ENCODE measurements at places on chromosomes 12 and 14.

GRCh38 chr14:76939015-76939742 is 89.3 kb downstream of the IRF2BPL start:
- DNase-seq = no peak

- DNase-seq = no peak
Measured at GRCh38 chr12:101609198-101609597, 14.4 kb downstream of the MYBPC1 start.

DNA sequence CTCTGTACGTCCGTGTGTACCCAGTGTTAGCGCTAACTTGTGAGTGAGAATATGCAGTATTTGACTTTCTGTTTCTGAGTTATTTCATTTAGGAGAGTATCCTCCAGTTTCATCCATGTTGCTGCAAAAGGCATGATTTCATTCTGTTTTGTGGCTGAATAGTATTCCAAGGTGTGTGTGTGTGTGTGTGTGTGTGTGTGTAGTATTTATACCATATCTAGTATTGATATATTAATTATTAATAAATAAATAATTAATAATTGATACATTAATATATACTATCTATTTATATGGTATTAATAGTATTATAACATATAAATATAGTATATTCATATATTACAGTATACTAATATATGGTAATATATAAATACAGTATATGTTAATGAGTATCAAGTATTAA is 101.8 kb upstream of the CCND2 start:
- DNase-seq = no peak

DNA sequence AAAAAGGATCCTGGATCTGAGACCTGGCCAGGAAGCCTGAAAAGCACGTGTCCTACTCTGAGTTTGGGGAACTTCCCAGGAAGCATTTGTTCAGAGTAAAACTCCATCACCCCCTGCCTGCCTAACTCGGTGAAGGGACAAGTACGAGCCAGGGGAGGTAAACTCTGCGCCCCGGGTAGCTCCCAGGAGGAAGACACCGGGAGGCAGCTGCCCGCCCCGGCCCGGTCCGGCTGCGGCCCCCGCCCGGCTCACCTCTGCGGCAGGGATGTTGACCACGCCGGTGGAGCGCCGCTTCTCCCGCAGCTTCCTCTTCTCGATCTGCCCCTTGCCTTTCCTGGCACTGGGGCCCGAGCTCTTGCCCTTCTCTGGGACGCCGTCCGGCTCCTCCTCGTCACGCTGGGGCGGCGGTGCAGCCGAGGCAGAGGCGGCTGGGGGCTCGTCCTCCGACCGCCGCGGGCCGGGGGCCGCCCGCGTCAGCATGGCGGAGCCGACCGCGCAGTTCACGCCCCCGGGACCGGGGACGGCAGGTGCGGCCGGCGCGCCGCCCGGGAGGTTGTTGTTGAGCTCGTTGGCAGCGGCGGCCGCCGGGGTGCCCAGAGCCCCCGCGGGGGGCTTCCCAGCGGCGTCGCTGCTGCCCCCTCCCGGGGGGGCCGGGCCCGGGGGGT is 1.2 kb downstream of the PAWR start:
- DNase-seq = peak; percentile 53

DNA sequence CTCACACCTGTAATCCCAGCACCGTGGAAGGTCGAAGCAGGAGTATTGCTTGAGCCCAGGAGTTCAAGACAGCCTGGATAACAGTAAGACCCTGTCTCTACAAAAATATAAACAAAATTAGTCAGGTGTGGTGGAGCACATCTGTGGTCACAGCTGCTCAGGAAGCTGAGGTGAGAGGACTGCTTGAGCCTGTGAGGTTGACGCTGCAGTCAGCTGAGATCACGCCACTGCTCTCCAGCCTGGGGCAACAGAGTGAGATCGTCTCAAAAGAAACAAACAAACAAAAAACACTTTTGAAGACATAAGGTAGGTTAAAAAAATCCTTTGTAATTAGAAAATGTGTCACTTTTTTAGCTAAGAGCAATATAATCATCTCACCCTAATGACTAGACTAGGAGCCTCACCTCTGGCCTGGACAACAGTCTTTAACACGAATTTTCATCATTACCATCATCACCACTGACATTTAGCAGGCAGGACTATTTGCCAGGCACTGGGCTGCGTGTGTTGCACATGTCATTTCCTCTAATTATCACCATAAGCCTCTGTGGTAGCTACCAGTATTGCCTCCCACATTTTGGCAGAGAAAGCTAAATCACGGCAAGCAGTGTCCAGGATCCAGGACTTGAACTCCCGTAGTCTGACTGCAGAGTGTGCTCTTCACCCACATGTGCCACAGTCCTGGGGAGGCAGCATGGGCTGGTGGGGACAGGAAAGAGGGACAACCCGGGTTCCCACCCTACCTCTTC is 4.6 kb upstream of the SYCP3 start:
- no peak for DNase-seq

DNA sequence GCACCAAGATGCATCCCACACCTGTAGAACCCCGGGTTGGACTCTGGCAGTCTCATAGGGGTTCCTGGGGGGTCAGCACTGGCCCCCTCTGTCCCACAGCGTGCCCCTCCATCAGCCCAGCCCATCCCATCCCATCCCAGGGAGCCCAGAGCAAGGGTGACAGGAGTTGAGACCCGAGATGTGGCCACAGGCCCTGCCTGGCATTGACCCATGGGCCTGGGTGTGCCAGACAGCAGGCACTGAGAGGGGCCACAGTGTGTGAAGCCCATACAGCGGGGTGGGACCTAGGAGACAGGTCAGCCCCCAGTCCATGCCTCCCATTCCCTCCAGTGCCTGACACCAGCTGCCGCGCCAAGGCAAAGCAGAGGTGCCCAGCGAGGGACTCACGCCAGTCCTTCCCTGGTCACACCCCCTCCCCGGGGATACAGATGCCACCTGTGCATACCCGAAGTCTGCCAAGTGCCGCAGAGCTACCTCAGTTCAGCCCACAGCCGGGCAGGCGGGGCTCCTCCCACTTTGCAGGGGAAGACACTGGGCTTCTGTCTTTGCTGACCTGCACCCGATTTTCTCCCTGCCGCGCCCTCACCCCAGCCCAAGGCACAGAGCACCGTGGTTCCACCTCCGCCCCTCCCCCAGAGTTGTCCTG is 50.4 kb downstream of the CYP46A1 start:
- DNase-seq = no peak

DNA sequence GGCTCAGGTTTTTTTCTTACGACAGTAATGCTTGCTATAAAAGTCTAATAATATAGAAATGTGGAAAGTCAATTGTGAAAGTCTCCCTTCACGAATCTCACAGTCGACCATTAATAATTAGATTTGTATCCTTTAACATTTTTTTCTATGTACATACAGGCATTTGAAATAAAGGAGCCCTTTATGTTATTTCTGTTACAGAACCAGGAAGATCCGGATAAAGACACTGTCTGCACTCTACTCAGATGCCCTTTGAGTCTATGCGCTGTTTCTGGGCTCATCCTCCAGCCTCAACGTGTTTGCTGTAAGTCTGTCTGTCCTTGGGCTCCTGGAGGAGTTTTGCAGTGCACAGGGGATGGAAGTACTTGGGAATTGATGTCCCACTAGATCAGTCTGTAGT is 212.2 kb upstream of the ATP2B1 start:
- no peak for DNase-seq

DNA sequence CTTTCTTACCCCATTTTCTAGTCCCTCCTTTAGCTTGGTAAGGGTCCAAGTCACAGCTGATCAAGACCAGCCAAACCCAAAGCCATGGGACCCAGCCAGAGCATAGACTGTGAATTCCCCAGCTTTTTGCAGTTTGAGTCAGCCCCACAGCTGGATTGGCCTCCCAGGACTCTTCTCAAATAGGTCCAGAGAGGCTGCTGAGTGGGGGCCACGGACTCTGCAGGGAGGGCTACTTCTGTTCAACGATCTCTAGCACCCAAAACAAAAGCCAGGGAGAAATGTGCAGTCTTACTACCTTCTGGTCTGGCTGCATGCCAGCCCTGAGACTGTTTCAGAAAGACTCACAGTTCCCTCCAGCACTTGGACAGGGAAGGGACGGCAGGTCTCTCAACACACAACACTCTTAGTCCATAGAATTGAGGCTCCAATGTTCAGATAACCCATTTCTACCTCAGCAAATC is 1.6 kb downstream of the VDR start:
- DNase-seq = peak; percentile 79

DNA sequence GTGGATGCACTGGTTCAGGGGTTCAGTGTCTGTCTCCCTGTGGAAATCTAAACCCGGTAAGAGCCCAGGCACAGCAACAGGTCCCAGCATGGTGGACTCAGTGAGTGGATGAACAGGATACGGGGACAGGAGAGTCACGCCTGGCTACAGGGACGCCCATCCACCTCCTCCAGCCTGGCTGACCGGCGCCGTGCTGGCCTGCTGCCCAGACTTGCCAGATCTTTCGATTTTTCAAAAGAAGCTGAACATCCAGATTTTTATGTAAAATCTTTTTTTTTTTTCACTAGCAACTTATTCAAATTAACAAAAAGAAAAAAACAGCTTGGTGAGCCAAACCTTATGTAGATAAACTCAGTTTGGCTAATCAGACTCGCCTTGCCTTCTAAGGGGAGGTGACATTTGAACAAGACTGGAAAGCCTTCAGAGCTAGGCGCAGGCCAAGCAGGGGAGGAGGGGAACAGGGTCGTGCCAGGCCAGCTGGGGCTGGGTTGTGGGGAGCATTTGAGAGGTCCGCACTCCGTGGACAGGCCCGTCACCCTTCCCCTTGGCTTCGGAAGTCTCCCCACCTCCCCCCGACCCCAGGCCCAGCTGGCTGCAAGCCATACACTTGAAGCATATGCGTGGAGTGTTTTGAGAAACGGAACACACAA is 87.8 kb upstream of the NCOR2 start:
- DNase-seq = peak; percentile 58

- no peak for DNase-seq
Measured at GRCh38 chr14:91326514-91327249, 82.2 kb upstream of the GPR68 start.

DNA sequence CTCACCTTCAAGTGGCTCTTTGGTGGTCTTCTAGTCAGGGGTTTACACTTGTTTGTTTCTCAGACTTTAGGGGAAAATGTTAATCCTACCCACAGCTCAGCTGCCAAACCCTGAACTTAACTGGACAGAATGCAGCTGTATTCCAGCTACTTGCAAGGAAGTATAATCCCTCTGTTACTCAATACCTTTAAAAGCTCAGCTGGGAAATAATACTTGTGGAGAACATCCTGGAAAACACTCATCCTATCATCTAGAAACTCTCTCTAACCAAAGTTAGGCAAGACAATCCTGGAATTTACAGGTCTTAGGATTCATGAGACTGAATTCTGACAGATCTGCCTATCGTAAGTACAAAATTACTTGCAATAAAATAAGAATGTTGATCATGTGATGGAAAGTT is 404.1 kb downstream of the ADAMTS20 start:
- no peak for DNase-seq

DNA sequence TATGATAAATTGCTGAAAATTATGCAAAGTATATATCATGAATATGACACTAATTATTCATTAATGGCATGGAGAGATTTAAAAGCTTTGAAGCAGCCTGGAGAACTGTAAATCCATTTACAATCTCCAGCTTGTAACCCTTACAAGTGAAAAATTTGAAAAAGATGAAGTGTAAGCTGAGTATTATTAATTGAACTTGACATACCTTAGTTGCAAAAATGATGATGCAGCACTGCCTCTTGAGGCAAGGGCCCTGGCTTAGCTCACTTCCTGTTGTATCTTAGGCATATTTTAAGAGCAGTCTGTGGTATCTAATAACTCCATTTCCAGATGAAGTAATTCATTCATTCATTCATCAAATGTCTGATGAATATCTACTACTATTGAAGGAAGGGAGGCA is 158.6 kb downstream of the ANO4 start:
- DNase-seq = no peak

DNA sequence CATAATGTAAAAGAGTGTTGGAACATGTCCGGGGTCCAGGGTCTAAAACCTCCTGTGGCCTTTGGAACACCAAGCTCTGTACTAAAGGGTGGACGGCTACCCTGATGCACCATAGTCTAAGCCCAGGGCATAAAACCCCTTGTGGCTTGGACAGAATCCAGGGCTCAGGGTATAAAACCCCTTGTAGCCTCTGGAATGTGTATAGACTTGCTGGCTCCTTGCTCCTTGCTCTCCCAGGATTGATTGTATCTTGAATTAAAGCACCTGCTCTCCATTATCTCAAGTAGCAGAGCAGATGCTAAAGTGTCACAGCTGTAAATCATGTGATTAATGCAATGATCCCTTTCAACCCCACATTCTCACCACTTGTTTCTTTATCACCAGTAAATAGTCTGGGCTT is 556.5 kb downstream of the LRFN5 start:
- DNase-seq = no peak
